A673 (cell line): ENCODE measurements at places on chromosomes 16 and 17.
A peak's percentile ranks its signal among the peaks of the same experiment; 100 is the strongest.

GRCh38 chr16:86391486-86391885, 118.8 kb upstream of the FOXF1 start:
- DNase-seq: no peak

DNA sequence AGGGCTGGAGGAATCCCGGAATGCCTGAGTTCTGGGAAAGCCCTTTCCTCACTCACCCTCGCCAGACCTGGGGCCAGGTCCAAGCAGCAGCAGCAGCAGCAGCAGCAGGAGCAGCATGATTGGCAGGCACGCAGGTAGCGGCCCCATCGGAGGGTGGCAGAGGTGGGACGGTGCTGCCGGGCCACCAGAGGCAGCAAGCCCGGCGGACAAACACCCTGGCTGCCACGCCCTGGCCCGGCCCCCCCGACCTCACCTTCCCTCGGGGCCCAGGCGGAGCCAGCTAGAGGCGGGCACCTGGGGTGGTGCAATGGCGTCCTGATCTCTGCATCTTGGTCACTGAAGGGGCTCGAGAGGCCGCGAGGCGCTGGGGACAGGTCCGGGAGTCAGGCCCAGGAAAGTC, 122.4 kb downstream of the LAT start:
- DNase-seq: no peak

- no peak for DNase-seq
Observed at GRCh38 chr17:36779550-36779949, 157.7 kb upstream of the LHX1 start.

DNA sequence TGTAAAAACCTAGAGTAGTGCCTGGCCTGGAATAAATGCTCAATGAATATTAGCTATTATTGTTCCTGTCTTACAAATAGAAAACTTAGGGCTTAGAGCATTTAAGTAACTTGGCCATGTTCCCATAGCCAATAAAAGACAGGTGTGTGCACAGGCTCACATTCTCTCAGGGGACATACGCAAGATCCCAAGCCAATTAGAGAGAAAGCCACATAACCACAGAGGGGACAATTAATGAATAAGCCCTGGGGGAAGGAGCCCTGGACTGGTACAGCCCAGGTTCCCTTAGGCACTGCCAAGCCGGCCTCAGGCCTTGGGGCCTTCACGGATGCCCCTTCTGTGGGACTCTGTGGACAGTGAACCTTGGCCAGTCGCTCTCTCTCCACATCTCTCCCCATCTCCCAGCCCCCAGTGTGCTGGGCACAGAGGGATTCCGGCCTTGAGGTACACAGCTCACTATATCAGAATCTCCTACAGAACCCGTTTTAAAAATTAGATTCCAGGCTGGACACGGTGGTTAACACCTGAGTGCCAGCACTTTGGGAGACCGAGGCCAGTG, 27.3 kb upstream of the ABCC12 start:
- no peak for DNase-seq

GRCh38 chr17:56457501-56457900, 136.0 kb upstream of the NOG start:
- no peak for DNase-seq

DNA sequence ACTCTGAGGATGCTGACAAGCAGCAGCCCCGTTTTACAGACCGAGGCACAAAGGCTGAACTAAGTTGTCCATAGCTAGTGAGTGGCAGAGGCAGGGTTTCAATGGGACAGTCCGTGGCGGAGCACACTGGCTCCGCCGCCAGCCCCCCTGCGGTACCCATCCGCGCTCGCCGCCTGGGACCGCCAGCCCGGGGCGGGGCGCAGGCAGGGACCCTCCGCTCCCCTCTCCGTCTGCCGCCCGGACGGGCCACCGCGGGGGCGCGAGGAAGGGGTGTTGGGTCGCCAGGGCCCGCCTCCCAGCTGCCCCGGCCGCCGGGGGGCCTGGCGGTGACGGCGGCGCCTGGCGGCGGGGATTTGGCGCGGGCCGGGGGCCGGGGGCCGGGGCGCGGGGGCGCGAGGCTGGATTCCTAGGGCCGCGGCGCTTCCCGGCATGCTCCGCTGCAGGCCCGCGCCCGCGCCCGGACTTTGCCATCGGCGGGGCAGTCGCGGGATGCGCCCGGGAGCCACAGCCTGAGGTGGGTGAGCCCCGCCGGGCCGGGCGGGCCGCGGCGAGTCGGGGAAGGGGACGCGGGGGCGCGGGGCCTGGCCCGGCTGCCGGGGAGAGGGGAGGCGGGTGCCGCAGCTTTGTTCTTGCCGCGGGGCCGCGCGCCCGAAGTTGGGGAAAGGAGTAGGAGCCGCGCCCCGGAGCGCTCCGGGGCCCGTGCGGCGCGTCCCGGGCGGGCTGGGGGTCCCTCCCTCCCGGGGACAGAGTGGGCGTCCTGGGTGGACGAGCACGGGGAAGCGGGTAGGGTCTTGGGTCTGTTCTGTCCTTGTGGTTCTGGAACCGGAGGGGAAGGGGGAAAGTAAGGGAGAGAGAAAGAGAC, at the start of gene TMEM98:
TSS of gene TMEM98 (plus strand) at position 430 of the 862 bp plus-strand sequence. CDS start 3,376 bp downstream, outside the sequence.
- DNase-seq: peak; percentile 26

DNA sequence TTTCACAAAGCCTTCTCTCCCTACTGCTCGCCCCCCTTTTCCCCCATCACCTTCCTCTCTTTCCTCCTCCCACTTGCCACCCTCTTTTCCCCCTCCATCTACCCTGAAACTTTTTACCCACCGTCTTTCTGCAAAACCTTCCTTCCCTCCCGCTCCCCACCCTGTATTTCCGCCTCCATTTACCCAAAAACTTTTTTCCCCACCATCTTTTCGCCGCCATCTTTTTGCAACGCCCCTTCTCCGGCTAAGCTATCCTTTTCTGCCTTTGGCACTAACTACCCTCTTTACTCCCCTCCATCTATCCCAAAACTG, 205.2 kb upstream of the WSB1 start:
- no peak for DNase-seq
